ENCODE measurements at places on chromosomes 12 and 14.

- no peak for DNase-seq
Measured at GRCh38 chr14:105979446-105979845, 453.1 kb downstream of the TMEM121 start.

DNA sequence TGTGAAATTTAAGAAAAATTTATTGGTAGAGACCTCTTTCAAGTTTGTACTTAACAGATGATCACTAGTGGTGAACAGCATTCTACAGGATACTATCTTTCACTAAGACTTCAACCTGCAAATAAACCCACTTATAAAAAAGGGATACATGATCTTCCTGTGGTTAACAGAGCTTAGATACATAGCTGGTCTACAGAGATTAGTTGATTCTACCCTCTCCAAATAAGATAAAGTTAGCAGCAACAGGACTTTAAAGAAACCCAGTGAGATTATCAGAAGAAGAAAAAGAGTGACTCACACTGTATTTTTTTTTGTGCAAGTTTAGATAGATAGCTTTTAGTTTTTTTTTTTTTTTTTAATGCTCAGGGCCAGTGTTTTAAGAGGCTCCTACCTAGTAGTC lies 34.5 kb downstream of the USP44 start:
- no peak for DNase-seq

GRCh38 chr14:33317675-33318074 lies 379.0 kb downstream of the NPAS3 start:
- no peak for DNase-seq

GRCh38 chr12:91732086-91732485 lies 413.6 kb downstream of the BTG1 start:
- no peak for DNase-seq

- DNase-seq: no peak
Measured at GRCh38 chr14:100694579-100695422, 31.9 kb upstream of the DLK1 start.

DNA sequence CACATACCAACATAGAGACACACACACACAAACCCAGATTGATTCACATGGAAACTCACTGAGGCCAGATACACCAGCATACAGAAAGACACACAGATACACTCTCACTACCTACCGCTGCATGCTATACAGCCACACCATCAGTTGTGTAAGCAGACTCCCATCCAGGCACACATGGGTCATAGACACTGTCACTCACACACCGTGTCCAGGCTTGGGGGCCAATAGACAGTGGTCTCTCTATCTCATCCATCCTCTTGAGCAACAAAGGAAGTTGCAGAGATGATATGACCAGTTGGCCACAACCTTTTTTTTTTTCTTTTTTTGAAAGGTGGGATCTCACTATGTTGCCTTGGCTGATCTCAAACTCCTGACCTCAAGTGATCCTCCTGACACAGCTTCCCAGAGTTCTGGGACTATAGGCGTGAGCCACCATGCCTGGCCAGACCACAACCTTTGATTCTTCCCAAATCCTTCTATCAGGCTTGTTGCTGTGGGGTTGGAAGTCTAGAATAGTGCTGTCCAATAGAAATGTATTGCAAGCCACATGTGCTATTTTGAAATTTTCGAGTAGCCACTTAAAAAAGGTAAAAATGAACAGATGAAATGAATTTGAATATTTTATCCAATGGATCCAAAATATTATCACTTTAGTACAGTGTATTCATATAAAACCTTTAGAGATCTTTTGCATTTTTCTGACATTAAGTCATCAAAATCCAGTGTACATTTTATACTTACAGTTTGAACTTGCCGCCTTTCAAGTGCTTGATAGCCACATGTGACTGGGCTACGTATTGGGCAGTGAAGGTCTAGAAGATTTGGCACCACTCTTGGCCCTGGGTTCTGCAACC lies 7.4 kb downstream of the LRP1-AS start:
- no peak for DNase-seq

- peak; percentile 33 for DNase-seq
Measured at GRCh38 chr12:95336387-95337067, 118.9 kb downstream of the VEZT start.

- DNase-seq: peak; percentile 28
Measured at GRCh38 chr12:116910645-116911451, at the start of gene FBXW8. FBXW8 (plus strand) TSS chr12:116910950; CDS start chr12:116911038, 88 bp downstream.

- no peak for DNase-seq
Measured at GRCh38 chr14:93040982-93041381, 74.7 kb downstream of the ITPK1 start.

GRCh38 chr14:36408388-36408787 lies 88.0 kb upstream of the MBIP start:
- no peak for DNase-seq

DNA sequence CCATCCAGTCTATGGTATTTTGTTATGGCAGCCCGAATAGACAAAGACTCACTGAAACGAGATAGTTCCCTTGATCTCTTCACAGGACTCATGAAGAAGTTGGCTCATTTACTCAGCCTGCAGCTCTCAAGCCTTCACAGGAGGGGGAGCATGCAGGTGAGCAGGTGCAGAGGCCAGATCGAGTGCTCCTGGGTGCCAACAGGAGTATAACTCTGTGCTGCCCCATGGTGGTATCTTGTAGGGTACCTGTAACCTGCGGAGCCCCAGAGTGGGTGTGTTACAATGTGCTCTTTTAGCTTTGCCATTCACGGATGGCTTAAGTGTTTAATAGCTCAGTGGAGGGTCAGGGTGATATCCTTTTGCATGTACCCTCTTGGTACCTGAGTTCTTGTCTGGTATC lies 159.5 kb downstream of the METTL25 start:
- DNase-seq: no peak

DNA sequence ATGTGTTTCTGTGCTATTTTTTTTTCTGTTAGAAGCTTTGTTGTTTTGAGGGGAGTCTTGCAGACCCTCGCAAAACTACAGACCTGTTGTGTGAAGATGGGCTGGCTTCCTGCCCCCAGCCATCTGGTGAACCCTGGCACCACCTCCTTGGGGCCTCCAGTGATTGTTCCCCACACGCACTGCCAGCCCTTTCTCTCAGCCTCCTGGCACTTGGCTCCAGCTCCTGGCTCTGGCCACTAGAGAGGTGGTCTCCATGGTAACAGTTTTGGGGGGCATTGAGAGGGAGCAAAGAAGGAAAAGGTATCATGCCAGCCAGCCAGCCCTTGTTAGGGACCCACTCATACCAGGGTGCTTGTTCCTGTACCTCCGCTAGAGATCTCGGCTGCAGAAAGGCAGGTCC lies 176.4 kb upstream of the RPH3A start:
- no peak for DNase-seq

- no peak for DNase-seq
Measured at GRCh38 chr12:92070864-92071445, 74.7 kb downstream of the BTG1 start.

- no peak for DNase-seq
Measured at GRCh38 chr14:67766035-67766680, 50.2 kb downstream of the ZFYVE26 start.

GRCh38 chr12:123369229-123369628 lies 4.6 kb upstream of the SBNO1 start:
- DNase-seq: no peak

DNA sequence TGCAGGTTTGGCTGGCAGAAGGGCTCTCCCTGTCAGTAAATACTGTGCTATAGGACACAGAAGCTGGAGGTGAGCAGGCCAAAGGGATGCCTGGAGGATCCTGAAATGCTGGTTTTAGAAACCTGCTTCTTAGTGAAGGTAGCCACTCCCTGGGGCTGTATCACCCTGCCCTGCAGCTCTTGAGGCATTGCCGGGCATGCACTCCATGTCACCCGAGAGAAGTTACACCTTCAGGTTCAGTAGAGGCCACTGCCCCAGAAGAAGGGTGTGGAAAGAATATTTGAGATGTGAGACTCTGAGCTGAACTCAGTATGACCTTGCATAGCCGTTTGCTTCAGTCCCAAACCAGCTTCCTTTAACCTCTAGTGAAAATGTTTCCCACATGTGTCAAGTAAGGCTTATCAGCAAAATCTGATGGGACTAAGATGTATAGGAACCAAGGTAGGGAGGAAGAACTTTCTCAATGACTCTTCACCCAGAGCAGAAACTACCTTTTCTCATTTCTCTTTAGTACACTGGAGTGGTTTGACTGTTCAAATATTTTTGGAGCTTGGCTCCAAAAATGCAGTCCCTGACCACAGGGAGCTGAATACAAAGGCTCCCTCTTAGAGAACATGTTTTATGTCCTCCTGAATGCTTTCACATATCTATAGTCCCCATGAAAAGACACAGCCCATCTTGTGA lies 164.5 kb upstream of the DYRK2 start:
- no peak for DNase-seq

DNA sequence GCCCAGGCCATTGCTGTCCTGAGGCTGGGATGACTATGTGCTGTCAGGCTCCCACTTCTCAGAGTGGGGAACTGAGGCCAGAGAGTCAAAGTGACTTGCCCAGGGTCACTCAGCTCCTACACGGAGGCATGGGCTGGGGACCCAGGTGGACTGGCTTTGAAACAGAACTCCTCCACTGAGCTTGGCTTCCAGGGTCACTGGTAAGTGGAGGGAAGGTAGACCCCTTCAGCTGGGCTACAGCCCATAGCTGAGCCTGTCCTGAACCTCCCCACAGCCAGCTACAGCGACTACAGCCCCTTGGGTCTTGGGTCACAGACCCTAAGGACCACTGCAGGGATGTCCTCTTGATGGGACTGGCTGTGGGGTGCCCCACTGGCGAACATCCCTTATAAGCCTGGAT lies 40.3 kb upstream of the TRAF3 start:
- DNase-seq: no peak

- DNase-seq: no peak
Measured at GRCh38 chr14:36270191-36270590, 50.2 kb downstream of the MBIP start.

DNA sequence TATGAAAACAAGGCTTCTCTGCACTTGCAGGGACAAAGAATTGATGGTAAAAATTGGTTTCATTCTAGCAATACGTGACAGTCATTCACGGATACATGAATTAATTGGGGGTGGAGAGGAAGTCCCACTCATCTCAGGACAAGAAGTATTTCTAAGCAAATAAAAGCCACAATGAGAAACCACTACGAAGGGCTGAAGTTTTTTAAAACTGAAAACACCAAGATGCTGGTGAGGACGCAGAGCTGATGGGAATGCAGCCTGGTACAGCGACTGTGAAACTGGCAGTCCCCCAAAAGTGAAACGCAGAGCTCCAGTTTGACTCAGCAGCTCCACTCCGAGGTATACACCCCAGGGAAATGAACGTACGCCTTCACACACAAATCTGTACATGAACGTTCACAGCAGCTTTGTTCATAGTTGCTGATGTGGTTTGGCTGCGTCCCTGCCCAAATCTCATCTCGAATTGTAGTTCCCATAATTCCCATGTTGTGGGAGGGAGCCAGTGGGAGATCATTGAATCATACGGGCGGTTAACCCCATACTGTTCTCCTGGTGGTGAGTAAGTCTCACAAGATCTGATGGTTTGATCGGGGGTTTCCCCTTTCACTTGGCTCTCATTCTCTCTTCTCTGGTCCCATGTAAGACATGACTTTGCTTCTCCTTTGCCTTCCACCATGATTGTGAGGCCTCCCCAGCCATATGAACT lies 89.0 kb downstream of the SCARB1 start:
- peak; percentile 36 for DNase-seq

GRCh38 chr12:77354766-77355362 lies 289.5 kb upstream of the E2F7 start:
- no peak for DNase-seq

GRCh38 chr12:125503128-125503527 lies 437.9 kb downstream of the AACS start:
- no peak for DNase-seq

DNA sequence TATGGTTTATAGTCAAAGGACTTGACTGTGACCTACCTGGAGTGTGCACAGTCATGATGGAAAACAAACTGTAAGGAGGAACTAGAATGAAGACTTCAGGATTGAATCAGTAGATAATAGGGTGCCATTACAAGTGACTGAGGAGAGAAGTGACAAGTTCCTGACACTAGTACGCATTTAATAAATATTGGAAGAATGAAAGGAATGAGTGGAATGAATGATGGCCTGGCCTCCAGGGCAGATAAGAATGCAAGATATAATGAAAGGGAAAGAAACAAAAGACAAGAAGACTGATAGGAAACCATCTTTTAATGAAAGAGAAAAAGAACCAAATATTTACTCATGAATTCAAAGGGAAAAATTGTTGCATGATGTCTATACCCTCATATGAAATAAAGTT lies 44.7 kb upstream of the NEDD1 start:
- DNase-seq: no peak

DNA sequence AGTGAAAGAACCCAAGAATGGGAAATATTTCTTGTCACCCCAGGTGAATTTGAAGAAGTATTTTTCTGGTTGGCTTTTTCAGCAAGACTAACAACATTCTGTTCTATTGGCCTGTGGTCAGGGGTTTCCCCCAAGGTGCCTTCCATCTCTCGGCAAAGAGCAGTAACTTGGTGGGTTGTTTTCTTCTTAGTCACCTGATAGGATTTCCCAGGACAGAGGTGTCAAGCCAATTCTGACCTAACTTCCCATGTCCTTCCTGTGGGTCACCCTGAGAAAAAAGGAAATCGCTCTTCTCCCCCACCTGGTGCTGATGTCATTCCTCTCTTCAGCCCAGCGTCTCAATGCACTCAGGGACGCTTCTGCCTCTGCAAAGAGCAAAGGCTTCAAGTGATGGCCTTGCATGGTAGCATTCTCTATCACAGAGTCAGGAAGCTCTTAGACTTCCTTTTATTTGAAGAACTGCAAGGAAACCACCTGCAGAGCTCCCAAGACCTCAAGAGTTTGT lies 16.1 kb upstream of the IFNG start:
- no peak for DNase-seq

- no peak for DNase-seq
Measured at GRCh38 chr14:64463195-64463594, 2.1 kb upstream of the AKAP5 start.

GRCh38 chr12:11719678-11720099 lies 70.2 kb downstream of the ETV6 start:
- DNase-seq: no peak

- no peak for DNase-seq
Measured at GRCh38 chr12:121574025-121574424, 6.8 kb downstream of the KDM2B start.

- DNase-seq: no peak
Measured at GRCh38 chr12:74145328-74145727, 392.3 kb upstream of the ATXN7L3B start.

DNA sequence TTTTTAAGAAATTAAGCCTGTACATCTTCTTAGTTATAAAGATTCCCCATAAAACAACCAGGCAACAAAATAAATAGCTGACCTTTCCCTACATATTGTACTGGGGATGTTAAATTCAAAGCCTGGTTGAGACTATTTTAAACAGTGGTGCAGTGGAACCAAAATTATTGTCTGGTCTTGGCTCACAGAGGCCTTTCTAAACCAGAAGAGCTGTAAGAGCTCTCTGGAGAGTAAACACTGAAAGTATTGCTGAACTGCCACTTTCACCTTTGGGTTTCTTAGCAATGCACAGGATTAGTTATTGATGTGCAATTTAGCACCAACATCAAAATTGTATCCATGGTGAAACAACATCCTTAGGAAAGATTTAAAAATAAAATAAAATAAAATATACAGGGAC lies 20.6 kb downstream of the RACGAP1 start:
- DNase-seq: no peak

- no peak for DNase-seq
Measured at GRCh38 chr14:79036441-79036840, 866.3 kb downstream of the NRXN3 start.

GRCh38 chr12:110916295-110916875 lies 4.0 kb downstream of the MYL2 start:
- no peak for DNase-seq

GRCh38 chr14:22489957-22490950 lies 98.8 kb downstream of the DAD1 start:
- DNase-seq: no peak
